Stimulated activated CD8-positive, alpha-beta memory T cell treated with anti-CD3 and anti-CD28 coated beads, Interleukin-4, amount 100 ng/mL, for 4 hours (primary cell): ENCODE measurements at places on chromosomes 7 and 10.

DNA sequence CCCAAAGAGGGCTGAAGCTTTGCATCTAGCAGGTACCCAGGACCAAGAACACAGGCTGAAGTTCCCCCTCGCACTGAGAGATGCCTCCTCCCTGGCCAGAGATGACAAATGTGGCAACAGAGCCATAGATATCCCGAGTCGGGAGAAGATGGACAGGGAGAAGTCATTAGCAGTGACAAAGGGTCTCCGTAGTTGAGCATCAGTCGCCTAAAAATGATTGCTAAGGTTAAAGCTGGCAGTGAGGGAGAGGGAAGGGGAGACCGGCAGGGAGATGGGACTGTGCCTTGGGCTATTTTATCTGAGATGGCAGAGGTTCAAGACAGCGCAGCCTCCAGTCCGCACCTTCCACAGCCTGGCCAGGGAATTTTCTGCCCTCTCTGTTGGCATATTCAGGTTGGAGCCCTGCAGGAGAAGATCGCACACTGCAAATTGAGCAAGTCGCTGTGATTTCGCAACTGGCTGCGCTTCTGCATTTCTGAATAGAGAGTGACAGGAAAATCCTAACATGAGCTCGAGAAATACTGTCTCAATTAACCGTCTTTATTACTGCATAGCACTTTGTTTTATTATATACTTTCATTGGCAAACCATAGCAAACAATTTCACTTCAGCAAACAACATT is 238.9 kb upstream of the GPR26 start:
- DNase-seq = no peak

GRCh38 chr7:50835156-50835555 is 52.5 kb upstream of the GRB10 start:
- DNase-seq = no peak

DNA sequence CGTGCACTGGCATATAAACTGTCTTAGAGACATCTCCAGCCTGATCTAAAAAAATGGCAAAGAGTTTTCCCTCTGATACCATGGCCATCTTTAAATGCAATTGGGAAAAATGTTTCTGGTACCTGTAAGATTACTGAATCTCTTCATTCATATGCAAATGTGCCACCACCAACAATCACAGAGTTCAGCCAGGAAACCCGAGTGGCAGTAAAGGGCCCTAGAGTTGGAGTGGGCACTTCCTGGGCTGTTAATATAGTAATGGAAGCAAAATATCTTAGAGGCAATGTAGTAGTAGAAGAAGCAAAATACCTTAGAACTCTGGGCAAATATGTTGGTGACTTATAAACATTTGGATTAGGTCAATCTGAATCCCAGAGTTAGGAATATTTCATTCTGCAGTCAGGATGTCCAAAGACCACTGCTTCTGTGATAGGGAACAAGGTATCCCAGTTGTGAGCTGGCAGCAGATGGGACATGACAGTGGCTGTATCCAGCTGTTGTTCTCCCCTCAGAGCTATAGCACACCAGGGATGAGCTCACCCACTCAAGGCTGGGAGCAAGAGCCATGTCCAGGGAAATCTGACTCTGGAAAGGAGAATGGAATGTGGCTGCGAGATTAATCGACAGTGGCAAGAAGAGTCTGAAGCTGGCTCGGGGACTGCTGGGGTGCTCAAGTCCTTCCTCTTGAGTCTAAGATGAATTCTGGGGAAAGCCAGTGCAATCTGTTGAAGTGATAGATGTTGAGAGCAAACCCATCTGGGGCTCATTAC is 332.1 kb downstream of the PHTF2 start:
- DNase-seq = no peak

GRCh38 chr7:138941545-138941944 is 39.6 kb downstream of the KIAA1549 start:
- no peak for DNase-seq
